ENCODE measurements at places on chromosomes 3 and 15.

DNA sequence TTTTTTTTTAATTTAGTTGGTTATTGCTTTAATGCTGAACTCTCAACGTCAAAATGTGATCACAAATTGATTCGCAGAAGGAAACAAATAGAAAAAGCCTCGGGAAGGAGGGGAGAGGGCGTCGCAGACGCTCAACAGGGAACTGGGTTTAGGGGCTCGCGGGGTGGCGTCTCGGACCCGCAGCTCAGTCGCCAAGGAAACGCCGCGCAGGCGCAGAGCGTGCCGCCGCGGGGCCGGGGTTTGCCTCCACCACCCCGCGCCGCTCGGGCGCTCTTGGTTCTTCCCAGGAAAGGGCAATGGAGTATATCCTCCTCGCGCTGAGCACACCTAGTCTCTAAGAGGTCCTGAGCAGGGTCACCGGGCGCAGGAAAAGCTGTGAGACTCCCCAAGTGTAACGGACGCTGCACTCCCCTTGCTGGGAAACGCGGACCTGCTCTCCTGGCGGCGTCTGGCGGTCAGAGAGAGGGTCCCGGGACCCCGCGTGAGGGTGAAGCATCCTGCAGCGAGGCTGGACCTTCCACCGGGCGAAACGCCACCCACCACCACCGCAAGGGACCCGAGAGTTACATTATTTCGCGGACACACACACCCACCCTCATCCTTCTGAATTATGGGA, 753 bp downstream of the PLCH1 start:
- peak; percentile 37 for DNase-seq

DNA sequence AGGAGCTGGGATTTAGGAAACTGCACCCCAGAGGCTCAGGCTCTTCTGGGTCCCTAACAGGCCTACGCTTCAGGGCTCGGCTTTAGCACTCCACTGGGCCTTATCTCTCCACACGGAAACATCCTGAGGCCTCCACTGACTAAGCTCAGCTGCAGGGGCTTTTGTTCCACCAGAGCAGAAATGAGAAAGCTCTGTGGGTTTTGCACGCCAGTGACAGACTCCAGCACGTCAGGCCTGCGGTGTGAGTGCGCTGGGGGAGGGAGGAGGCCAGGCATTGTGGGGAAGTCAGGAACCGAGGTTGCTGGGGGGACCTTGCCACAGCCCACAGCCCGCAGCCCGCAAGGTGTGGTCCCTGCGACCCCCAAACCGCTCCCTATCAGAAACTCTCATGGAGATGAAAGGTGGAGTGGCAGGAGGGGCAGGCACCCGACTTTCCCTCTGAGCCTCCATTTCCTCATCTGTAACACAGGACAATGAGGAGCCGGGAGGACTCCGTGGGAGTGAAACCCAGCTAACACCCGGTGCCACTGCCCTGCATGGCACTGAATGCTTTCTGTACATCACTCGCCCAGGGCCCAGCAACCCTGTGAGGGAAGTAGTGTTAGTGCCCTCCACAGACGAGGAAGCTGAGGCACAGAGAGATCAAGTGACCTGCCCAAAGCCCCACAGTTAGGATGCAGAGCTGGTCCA, 106.5 kb downstream of the TPRA1 start:
- DNase-seq = no peak

GRCh38 chr3:30555968-30556367, 50.4 kb upstream of the TGFBR2 start:
- DNase-seq = no peak

DNA sequence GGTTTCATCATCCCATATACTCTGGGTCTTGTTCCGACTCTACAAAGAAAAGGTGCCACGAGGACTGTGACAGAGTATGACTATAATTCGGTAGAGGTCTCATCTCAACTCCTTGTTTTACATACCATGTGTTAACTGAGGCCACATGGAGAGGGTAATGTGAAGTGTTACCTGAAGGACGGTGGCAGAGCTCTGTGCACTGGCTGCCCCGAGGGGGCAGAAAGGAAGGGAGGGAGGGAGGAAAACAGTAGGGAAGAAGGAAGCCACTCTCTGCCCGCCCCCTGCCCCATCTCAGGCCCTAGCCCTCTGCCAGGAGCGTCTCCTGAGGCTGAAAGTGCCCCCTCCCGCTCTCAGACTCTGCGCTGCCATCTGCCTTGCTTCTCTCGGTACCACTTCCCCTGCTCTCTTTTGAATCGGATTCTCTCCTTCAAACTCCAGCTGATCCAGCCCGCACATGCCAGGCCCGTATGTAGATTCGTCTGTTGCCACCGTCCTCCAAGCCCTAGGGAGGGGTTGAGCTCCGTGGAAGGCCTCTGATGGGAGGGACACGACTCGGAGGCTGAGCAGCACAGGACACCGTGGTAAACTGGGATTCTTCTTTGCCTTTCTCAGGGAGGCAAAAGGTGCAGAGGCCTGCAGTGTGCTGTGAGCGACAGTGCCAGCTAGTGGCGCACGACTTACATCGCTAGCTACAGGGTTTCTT, 70.5 kb upstream of the ATP10A start:
- peak; percentile 52 for DNase-seq

DNA sequence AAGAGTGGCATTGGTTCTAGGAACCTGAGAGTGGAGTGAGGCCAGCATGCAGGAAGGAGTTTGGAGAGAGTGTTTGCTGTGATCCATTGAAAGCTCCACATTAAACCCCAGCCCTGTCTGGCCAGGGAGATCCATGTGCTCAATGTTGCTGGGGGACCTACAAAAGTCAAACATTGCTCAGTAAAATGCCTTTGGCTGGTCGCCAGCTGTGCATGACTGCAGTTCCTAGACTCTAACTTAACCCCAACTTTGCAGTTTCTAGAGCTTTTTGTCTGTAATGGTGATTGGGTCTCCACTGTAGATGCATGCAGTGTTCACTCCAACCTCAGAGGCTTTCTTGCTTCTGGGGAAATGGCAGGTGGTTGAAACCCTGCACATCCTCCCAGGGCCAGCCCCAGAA, 99.7 kb upstream of the ABHD17C start:
- no peak for DNase-seq

GRCh38 chr3:87145553-87145952, 81.6 kb upstream of the CHMP2B start:
- no peak for DNase-seq

DNA sequence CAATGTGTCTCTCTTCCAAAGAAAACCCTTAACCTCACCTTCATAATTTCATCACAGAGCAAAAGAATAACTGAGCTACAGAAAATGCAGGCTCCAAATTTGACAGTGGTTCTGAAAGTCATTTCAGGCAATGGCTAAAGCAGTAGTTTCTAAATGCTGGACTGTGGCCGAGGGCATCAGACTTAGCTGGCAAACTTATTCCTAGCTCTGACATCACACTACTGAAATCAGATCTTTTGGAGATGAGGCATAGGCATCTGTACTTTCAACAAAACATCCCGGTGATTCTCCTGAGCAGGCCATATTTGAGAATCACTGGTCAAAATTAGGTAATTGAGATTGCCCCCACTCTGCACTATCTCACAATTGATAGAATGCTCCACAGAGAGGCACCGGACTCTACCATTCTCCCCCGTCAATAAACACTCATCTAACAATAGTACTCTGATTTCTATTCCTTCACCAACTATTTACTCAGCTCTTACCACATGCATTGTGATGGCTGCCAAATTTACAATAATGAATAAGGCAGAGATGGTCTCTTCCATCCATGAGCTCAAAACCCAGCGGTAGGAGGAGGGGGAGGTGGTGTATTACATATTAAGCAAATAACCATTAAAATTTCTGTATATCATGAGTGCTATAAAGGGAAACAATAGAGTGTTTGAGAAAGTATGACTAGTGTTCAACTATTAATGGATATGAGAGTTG, 57.3 kb upstream of the SPRED1 start:
- DNase-seq = no peak
